ENCODE measurements at places on chromosomes 7 and 10.
A peak's percentile ranks its signal among the peaks of the same experiment; 100 is the strongest.

DNA sequence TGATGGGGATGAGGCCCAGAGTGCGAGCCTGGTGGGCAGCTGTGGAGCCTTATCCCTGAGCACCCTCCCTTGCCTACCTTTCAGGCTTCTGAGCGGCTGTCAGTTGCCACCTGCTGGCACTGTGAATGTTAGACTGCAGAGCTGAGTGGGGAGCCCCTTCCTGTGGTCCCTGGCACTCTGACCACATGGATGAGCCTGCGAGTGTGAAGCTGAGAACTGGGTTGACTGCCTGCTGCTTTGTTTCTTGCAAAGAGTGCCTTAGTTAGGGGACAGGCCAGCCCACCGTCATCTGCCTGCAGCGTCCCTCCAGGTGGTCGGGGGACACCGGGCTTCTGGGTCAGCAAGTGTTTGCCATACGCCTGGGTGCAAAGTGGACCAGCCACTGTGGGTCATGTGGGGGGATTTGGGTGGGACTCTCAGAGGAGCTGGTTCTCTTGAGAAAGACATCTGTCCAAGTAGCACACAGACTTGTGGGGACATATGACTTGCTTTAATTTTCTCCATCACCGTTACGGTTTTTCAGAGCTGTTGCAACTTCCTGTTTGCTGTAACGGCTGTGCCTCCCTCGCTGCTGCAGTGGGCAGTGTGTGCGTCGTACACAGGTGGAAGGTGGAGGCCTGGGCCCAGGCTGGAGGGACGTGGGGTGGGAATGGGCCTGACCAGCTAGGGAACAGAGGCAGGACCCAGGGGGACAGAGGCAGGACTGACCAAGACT, 13.7 kb downstream of the INPP5A start:
- DNase-seq = no peak

- no peak for DNase-seq
These were observed 94.4 kb upstream of the ADCY1 start for GRCh38 chr7:45479781-45480180.

DNA sequence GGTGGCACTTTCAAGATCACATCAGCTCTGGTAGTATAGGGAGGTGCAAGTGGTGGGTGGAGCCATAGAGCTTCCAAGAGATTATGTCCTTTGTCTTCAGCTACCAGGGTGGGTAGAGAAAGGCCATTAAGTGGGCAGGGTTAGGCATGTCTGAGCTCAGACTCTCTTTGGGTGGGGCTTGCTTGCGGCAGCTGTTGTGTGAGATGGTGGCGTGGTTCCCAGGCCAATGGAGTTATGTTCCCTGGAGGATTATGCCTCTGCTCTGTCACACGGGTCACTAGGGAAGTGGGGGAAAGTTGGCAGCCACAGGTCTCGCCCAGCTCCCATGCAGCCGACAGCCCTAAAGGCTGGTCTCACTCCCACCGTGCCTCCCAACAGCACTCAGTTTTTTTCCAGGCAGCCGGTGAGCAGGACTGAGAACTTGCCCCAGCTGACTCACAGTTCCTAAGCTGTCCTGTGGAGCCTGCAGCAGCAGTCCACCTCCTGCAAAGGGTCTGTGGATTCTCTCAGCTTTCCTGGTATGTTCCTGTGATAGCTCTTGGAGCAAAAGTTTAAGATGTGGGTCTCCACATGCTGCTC, 459.0 kb downstream of the SH2D4B start:
- no peak for DNase-seq

- no peak for DNase-seq
These were observed 194.3 kb downstream of the GRID1 start for GRCh38 chr10:86172301-86172700.

GRCh38 chr10:4426866-4427265, 399.1 kb upstream of the AKR1E2 start:
- no peak for DNase-seq

GRCh38 chr7:93636276-93636675, 61.8 kb upstream of the CALCR start:
- no peak for DNase-seq

DNA sequence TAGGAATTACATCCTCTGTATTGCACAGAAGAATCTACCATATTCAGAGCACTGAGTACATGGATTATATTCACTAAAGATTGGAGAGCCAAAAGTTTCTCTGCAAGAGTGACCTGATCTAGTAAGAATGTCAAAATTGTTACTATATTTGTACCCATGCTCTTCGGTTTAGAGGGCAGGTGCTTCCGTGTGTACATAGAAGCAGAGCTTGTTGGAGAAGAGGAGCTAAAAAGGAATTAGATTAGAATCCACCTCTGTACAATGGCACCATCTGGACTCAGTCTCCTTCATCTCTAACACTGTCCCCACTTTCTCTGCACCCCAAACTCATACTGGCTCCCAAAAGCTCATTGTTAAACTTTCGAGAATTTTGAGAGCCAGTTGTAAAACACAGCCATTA, 8.3 kb downstream of the CALD1 start:
- DNase-seq = no peak

DNA sequence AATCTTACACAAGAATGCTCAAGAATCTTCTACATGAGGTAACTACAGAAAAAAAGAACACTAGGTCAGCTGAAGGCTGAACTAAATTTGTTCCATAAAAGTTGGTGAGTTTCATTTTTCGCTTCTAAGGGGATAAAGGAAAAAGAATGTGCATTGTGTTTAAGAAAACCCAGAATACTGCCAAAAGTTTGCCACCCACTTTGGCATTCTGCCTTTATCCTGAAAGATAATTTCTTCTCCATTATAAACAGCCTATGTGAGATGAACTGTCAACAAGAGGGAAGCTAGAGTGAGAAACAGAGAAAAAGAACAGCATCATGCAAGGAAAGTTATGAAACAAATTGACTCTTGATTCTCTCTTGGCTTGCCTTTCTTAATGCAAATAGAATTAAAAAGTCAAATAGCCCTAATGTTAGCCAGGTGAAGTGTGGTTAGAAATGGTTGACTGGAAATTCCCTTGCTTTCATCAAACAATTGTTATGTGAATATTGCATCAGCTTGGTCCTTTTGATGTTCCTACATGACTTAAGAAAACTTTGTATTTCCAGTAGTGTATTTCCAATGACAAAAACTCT, 25.8 kb downstream of the STEAP1 start:
- DNase-seq = no peak

DNA sequence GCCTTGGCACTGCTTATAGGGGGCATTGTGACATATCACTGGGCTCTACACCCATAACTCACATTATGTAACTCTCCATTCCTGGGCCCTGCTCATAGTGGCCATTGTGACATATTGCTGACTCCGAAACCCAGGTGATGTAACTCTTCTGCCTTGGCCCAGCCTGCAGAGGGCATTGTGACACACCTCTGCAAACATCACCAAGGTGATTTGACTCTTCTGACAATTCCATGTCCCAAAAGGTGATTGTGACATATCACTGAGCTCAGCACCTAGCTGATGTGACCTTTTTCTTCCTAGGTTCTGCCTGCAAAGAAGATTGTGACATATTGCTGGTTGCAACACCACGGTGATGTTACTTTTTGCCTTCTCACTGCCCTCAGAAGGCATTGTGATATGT, 36.5 kb upstream of the ZNF680 start:
- DNase-seq = no peak

- no peak for DNase-seq
These were observed 33.4 kb upstream of the COBL start for GRCh38 chr7:51349820-51350545.

DNA sequence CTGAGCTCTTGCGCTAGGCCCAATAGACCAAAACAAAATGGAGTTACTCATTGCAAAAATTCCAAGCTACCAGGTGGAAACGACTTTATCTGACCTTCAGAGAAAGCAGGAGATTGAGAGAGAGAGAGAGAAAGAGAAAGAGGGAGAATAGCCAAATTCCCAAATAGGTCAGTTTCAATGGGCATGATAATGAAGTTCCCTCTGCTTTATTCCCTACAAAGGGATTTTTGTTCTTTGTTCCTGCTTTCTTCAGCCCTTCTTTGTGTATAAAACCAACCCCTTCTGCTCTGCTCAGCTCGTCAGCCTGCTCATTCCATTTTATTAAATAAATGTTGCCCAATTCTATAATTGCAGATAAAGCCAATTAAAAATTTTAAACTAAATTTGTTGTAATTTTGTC, 45.0 kb upstream of the GPR37 start:
- DNase-seq = no peak

- peak; percentile 77 for DNase-seq
These were observed 124.5 kb upstream of the RET start for GRCh38 chr10:42952349-42952748.

- no peak for DNase-seq
These were observed 81.4 kb upstream of the LAMB4 start for GRCh38 chr7:108211382-108212201.

DNA sequence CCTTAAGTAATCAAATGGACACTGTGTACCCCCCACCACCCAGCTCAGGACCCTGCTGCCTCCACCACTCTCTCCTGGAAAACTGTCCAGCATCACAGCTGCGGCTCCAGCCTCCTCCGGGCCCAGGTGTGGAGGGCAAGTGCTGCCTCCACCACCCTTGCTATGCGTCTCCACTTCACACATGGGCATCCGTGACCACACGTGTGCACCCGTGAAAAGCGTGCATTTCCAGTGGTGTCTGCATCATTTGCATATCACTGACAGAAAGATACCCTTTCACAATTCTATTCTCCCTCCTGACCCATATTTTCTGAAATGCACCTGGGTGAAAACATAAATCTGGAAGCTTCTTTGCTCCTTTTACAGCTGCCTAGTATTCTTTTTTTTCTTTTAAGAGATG, 89.7 kb upstream of the PDGFA start:
- no peak for DNase-seq

GRCh38 chr10:34184397-34184796, 630.7 kb downstream of the PARD3 start:
- DNase-seq = no peak

DNA sequence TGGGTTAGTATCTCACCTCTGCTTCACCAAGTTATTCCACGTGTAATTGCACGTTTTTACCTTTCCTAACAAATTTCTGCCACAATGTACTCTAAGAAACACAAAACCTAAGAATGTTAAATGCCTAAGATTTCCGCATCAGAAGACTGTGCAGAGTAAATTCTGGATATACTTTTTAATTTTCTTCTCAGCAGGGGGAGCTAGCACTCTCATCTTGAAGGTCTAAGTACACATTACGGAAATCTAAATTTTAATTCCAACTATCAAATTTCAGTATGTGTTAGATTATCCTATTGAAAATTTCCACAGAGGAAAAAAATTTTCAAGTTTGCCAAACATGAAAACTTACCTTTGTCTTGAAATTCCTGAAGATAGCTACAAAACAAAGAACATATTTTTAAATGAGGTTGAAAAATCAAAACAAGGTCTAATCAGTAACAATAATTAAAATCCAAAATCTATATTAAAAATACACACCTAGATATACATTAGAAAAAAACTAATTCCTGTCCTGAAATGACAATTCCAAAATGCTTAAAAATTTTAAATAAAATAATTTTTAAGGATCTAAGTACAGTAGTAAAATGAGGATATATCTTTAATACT, 10.5 kb downstream of the SKAP2 start:
- no peak for DNase-seq

GRCh38 chr7:131899271-131900030, 343.0 kb upstream of the PODXL start:
- no peak for DNase-seq

- DNase-seq = no peak
These were observed 20.8 kb upstream of the PTF1A start for GRCh38 chr10:23171232-23171876.

- DNase-seq = no peak
These were observed 98.9 kb downstream of the DYNC1I1 start for GRCh38 chr7:95871075-95871848.

- no peak for DNase-seq
These were observed 243.1 kb upstream of the AOAH start for GRCh38 chr7:36967387-36967786.

- DNase-seq = no peak
These were observed 201.2 kb downstream of the TCF7L2 start for GRCh38 chr10:113151190-113151666.

DNA sequence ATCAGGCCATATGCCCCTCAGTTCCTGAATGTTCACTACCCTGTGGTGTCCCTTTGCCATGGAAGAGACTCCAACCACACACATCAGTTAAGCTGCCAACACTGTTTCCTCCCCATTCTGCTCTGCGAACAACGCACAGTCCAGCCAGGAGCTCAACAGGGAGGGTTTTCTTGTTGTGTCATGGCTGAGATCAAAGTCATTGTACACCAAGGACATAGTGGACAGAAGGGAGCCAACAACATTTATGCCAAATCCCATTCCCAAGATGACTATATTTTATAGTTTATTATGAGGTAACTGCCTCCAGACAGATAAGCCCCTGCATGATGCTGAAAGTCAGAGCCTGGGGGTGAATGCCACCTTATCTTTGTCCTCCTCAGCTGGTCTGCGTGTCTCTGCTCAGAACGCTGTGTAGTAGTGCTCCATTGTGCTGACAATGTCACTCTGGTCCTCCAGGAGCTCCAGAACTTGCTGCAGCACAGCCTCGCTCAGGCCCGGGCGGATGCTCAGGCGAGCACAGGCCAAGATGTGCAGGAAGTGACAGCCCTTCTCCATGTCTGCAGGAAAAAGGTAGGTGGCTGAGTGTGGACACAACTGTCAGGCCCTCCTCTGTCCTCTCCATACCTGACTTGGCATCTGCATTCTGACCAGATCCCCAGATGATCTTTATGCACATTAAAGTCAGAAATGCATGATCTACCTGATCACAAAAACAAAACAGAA, 27.1 kb upstream of the SH3PXD2A start:
- no peak for DNase-seq

DNA sequence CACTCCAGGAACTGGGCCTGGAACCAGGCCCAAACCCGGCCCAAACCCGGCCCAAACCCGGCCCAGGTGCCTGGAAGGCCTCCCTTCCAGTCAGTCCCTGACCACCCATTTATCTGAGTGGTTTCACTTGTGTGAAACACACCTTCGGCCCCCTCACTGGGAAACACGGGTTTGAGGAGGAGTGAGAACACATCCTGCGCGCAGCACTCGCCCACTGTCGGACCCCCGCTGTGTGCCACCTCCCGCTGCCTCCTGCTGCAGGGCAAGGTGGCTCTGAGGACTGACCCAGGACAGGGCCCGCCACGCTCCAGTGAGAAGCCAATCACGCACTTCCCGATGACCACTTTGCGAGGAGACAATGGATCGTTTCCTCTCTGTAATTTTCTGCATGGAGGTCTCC, 197.5 kb downstream of the BUB3 start:
- DNase-seq = no peak

GRCh38 chr10:116070743-116071320, 202.2 kb downstream of the GFRA1 start:
- DNase-seq = no peak

DNA sequence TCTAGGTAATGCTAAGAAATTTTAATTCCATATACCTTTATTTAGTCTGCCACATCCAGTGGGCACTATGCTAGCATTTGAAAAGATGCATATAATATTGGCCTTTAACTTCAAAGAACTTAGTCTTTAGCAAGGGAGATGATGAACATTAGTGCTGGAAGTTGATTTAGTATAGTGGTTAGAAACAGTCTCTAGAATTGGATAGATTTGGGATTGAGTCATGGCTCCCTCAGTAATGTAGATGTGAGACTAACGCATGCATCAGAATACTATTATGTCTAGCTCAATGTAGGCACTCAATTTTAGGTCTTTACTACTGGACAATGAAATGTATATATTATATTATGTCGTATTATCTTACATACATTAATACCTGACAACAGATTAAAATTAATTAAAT, 5.8 kb downstream of the DKK1 start:
- no peak for DNase-seq

- DNase-seq = no peak
These were observed 113.2 kb downstream of the NRBF2 start for GRCh38 chr10:63246356-63246755.

Measured in psoas muscle (tissue), 8 donors.